ENCODE measurements at places on chromosomes 4 and X.
A peak's percentile ranks its signal among the peaks of the same experiment; 100 is the strongest.

- DNase-seq = no peak
Measured at GRCh38 chr4:73662709-73663546, 42.7 kb upstream of the RASSF6 start.

GRCh38 chr4:20086067-20086798, 165.5 kb upstream of the SLIT2 start:
- DNase-seq = no peak

GRCh38 chr4:74543231-74543781, 98.4 kb downstream of the AREG start:
- no peak for DNase-seq

DNA sequence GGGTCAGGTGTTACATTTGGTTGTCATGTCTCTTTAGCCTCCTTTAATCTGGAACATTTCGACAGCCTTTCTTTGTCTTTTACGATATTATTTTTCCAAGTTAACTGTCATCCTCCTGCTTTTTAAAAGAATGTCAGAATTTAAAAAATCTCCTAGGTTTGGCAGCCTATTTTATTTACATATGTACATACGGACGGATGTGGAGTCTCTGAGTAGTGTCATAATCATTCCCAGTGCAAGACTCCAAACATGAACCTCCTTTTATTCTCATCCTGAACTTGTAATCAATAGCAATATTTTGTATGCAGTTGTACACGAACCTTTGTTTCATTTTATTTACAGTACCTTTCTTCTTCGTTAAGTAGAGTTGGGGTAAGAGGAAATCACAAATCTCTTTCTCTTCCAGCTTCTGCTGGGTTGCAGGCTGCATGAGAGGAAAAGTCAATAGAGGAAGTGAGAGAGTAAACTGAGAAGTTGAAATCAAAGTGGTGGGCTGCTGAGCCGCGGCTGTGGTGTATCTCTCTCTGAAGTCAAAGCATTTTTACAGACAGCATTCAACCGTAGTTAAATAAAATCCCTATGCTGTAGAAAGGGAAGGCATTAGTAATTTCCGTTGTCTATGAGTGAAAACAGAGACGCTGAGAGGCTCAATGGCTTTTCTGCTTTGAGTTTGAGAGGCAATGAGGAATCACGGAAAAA, 53.9 kb upstream of the RPS6KA3 start:
- no peak for DNase-seq

- no peak for DNase-seq
Measured at GRCh38 chr4:124555959-124556358, 156.6 kb downstream of the ANKRD50 start.

- DNase-seq = peak; percentile 9
Measured at GRCh38 chrX:103376118-103376978, at the start of gene BEX3. BEX3 (plus strand) TSS chrX:103376538; CDS start chrX:103377522, 984 bp downstream.

DNA sequence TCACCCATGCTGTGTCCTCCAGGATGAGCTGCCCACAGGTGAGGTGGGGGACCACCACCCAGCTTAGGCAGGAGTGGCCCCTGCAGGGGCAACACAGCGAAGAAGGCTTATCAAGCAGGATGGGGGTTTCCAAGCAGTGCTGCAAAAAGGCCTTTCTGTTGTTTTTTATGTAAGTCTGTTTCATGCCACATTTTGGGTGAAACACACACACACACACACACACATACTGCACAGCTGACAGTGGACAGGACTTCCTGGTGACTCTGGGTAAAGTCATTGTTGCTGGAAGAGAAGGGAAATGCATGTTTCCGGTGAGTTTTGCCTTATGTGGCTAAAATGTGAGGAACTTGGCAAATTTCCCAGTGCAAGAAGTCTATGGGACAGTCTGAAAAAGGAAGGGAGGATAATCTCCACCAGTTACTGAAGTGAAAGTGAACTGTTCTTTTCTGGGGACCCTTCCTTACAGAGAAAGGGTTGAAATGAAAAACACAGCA, 119.2 kb downstream of the IRF2 start:
- no peak for DNase-seq

GRCh38 chr4:48489683-48490011, 405 bp upstream of the ZAR1 start:
- DNase-seq = no peak

DNA sequence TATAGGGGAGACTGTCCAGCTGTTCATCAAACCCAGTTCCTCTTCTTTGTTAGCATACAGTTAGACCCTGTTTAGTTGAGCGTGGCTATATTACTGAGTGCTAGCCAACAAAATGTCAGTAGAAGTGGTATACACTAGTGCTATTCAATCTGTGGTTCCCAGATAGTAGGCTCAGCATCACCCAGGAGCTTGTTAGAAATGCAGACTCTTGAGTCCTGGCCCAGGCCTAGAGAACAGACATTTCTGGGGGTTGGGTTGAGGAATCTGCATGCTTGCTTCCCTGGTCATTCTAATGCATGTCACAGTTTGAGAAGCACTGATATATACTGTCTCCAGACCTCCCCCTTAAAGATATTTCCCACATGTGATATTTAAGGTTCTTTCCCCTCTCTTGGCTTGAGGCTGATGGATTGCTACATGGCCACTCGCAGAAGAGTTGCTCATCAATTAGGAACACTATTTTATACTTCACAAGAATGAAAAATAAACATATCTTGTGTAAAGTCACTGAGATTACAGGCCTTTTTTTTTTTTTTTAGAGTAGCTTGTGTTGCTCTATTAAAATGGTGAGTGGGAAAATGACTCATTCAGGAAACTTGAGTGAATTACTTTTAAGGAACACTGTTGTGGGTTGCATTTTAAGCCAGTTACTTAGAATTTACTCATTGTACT, 289.0 kb downstream of the STIM2 start:
- DNase-seq = no peak

- no peak for DNase-seq
Measured at GRCh38 chr4:75714704-75715103, 9.7 kb upstream of the USO1 start.

DNA sequence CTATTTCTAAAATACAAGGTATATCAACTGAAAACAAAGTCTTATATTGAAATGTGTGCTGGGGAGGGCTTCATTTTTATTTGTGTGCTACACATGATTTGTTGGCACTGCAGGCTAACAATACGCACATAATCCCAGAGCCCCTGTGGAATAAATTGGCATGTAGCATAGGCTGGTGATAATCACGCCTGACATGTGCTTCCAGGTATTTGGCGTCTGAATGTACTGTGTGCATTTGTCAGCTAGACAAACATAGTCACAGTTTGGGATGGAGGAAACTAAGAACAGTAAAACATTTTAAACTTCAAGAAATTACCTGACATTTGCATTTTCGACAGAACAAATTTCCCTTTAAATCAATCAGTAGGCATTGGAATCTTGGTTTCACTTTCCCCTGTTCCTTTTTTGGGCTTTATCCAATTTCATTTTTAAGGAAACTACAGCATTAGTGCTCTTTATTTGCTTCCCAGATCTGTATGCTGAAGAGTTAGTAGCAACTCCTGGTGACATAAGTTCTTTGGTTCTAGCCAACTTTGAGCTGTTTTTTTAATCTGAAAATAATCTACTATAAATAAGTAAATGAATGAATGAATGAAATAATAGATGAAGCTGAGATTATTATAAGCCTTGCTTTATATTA, 472.3 kb downstream of the PDHA2 start:
- DNase-seq = no peak

GRCh38 chr4:8726344-8726851, 133.8 kb downstream of the CPZ start:
- DNase-seq = peak; percentile 2

GRCh38 chrX:123771449-123772064, 38.7 kb upstream of the THOC2 start:
- no peak for DNase-seq

- no peak for DNase-seq
Measured at GRCh38 chr4:156581282-156582063, 390.1 kb downstream of the PDGFC start.

- no peak for DNase-seq
Measured at GRCh38 chr4:41408150-41408549, 129.8 kb upstream of the LIMCH1 start.

GRCh38 chr4:165079476-165079875, 25.8 kb downstream of the TRIM75 start:
- no peak for DNase-seq

DNA sequence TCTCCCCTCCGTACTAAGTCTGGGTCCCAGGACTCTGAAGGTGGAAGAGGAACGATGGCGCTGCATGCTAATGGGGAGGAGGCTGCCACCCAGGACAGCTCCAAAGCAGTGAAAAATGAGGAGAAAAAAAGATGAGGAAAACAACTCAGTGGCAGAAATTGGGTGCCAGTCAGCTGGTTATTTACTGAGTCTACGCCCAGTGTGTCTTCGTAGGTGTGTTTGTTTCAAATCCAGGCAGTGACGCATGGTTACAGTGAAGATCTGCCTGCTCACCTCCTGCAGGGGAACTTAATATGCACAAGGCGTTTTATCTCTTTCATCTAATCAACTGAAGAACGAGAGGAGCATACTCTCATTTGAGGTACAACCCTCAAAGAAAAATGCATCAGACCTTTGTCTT, 70.9 kb upstream of the FBXW7 start:
- no peak for DNase-seq
